A549 treated with RU486 at 1 μM for 4 hours (cell line): ENCODE measurements at places on chromosomes 16 and 17. TPM values are rescaled to one million over a fixed set of nuclear protein-coding genes. Genes with fewer than 3 reads are reported as not detected.

PRCD gene
- total RNA-seq: not detected in 5 replicates

MVP gene
- 104 to 131 TPM (median 118 TPM) in 5 replicates for total RNA-seq

LGALS9B gene
- not detected in 5 replicates for total RNA-seq

SLFN11 gene
- 4.9 to 7.3 TPM (median 5.3 TPM) in 5 replicates for total RNA-seq

NPIPA8 gene
- total RNA-seq: 0.31 to 1.6 TPM (median 0.83 TPM) in 4 of 5 replicates, not detected in the other

RAMP2 gene
- total RNA-seq: 0.65 to 1.5 TPM (median 0.76 TPM) in 5 replicates

GPR139 gene
- not detected in 5 replicates for total RNA-seq

NPIPB13 gene
- total RNA-seq: 0.81 to 4.3 TPM (median 2.6 TPM) in 5 replicates

MMP25 gene
- 0.49 to 1.0 TPM (median 0.79 TPM) in 5 replicates for total RNA-seq

TP53TG3C gene
- total RNA-seq: 0.15 to 0.33 TPM (median 0.31 TPM) in 3 of 5 replicates, not detected in the others

CNTD1 gene
- total RNA-seq: not detected in 5 replicates

KRTAP4-3 gene
- not detected in 5 replicates for total RNA-seq

ST6GALNAC2 gene
- 0.28 to 0.70 TPM (median 0.33 TPM) in 4 of 5 replicates, not detected in the other for total RNA-seq

PRSS33 gene
- 0.09 TPM in 1 of 5 replicates, not detected in the others for total RNA-seq

MYH13 gene
- not detected in 5 replicates for total RNA-seq
